Colonic mucosa (tissue), 4 donors: ENCODE measurements at places on chromosomes 6 and 20. TPM values are rescaled to one million over a fixed set of nuclear protein-coding genes. Genes with fewer than 3 reads are reported as not detected.

Gene CD24
- total RNA-seq, result 2,710 TPM

- peaks cover 6% of the 10 kb centered on the region for H3K4me1 ChIP-seq
- no peaks in the 10 kb centered on the region for H3K36me3 ChIP-seq
- DNase-seq, result no peak
- no peak overlapping the region for H3K27ac ChIP-seq
Measured at GRCh38 chr20:51959066-51959542, 156.8 kb upstream of the SALL4 start.

Gene CCN6
- not detected for total RNA-seq

DNA sequence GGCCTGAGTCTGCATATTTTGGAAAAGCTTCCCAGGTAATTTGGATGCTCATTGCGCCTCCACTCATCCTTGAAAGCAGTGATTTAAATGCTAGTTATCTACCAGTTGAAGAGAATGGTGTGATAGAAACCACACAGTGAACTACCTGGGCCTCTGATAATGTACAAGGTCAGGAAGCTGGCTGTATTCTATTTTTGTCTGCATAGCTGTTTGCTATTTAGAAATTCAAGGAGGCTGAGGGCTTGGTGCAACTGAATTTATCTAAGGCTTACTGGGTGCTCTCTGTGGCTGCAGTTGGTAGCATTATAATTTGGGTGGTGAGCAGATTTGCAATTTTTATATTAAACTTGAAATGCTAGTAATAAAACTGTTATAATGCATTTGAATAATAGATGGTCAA is 245.6 kb downstream of the KIF16B start:
- no peak for DNase-seq
- H3K4me3 ChIP-seq, result no peak overlapping the region
- H3K4me1 ChIP-seq, result no peaks in the 10 kb centered on the region
- H3K27me3 ChIP-seq, result no peaks in the 10 kb centered on the region
- no peak overlapping the region for H3K27ac ChIP-seq

- H3K27me3 ChIP-seq, result no peaks in the 10 kb centered on the region
- H3K4me1 ChIP-seq, result no peaks in the 10 kb centered on the region
- H3K27ac ChIP-seq, result no peak overlapping the region
Measured at GRCh38 chr20:45041464-45042337, 59.2 kb downstream of the KCNS1 start.

DNA sequence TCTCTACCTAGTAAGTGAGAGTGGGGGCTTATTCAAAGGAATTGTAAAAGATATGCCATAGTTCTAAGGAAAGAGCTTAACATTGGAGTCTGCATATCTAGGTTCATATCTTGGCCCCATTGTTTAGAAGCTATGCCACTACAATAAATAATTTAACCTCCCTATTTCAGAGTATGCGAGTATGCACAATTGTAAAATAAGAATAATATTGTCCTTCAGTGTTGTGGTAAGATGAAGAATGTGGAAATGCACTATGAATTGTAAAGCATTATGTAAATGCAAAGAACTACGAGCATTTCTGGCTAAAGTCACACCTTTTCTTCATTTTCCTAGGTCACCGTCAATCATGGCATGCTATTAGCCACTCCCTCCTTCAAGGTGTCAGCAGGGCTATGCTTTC is 16.1 kb upstream of the ZNF165 start:
- no peaks in the 10 kb centered on the region for H3K36me3 ChIP-seq
- no peak for DNase-seq
- H3K27me3 ChIP-seq, result no peaks in the 10 kb centered on the region
- no peak overlapping the region for H3K4me3 ChIP-seq
- no peaks in the 10 kb centered on the region for H3K4me1 ChIP-seq

DNA sequence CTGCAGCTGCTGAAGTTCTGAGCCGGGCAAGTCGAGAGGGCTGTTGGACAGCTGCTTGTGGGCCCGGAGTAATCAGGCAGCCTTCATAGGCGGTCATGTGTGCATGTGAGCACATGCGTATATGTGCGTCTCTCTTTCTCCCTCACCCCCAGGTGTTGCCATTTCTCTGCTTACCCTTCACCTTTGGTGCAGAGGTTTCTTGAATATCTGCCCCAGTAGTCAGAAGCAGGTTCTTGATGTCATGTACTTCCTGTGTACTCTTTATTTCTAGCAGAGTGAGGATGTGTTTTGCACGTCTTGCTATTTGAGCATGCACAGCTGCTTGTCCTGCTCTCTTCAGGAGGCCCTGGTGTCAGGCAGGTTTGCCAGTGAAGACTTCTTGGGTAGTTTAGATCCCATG is 21.2 kb upstream of the MAPK13 start:
- H3K4me3 ChIP-seq, result no peak overlapping the region
- no peak for DNase-seq
- no peak overlapping the region for H3K27ac ChIP-seq
- no peaks in the 10 kb centered on the region for H3K4me1 ChIP-seq

DNA sequence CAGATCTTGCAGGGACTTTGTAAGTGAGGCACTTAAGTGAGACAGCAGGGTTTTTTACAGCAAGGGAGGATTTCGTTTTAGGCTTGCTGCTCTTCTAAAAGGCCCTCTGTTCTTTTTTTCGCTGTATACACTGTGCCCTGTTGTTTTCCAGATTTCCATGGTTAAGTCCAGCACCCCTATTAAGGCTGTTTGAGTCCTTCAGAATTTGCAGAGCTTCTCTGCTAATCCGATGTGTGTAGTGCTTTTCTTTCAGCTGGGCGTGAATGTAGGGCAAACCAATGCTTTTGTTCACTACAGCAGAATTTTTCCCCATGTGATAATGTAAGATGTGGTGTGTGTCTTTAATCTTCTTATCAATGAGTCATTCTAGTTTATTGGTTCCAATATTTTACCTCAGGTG is 200.5 kb upstream of the RREB1 start:
- H3K27ac ChIP-seq, result no peak overlapping the region
- no peak for DNase-seq
- no peak overlapping the region for H3K4me3 ChIP-seq
- no peaks in the 10 kb centered on the region for H3K4me1 ChIP-seq
- no peaks in the 10 kb centered on the region for H3K27me3 ChIP-seq
- H3K36me3 ChIP-seq, result no peaks in the 10 kb centered on the region

- no peak overlapping the region for H3K27ac ChIP-seq
- no peaks in the 10 kb centered on the region for H3K27me3 ChIP-seq
- H3K4me1 ChIP-seq, result no peaks in the 10 kb centered on the region
- H3K36me3 ChIP-seq, result no peaks in the 10 kb centered on the region
Measured at GRCh38 chr6:90375681-90376439, 79.2 kb upstream of the BACH2 start.

- no peak overlapping the region for H3K4me3 ChIP-seq
- no peaks in the 10 kb centered on the region for H3K27me3 ChIP-seq
- DNase-seq, result no peak
- H3K36me3 ChIP-seq, result peaks cover 7% of the 10 kb centered on the region
- H3K27ac ChIP-seq, result no peak overlapping the region
Measured at GRCh38 chr6:4057036-4057435, 21.9 kb downstream of the FAM217A start.

DNA sequence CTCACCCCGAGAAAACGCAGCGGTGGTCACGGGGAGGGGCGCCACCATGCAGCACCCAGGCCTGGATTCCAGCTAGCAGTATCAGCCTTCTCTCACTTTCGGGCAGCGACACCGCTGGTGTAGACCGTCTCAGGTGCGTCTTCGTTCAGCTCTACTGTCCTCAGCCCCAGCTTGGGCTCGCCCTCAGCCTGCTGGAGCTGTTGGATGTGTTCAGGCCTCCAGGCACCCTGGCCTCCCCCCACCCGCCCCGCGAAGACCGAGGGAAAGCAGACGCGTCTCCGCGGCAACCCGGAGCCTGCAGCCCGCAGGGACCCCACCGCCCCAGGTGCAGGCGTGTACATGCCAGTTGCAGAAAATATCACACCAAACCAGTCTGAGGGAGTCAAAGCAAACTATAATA is 60.8 kb upstream of the CARMIL1 start:
- no peaks in the 10 kb centered on the region for H3K27me3 ChIP-seq
- no peak for DNase-seq
- H3K4me1 ChIP-seq, result no peaks in the 10 kb centered on the region
- H3K27ac ChIP-seq, result no peak overlapping the region

GRCh38 chr20:25339608-25340007 is 51.0 kb downstream of the ABHD12 start:
- H3K27me3 ChIP-seq, result no peaks in the 10 kb centered on the region
- no peaks in the 10 kb centered on the region for H3K4me1 ChIP-seq
- H3K36me3 ChIP-seq, result no peaks in the 10 kb centered on the region
- DNase-seq, result no peak
- no peak overlapping the region for H3K4me3 ChIP-seq

- no peak overlapping the region for H3K4me3 ChIP-seq
- H3K36me3 ChIP-seq, result no peaks in the 10 kb centered on the region
- no peaks in the 10 kb centered on the region for H3K4me1 ChIP-seq
- no peak for DNase-seq
- H3K27ac ChIP-seq, result no peak overlapping the region
Measured at GRCh38 chr20:16810216-16810615, 62.1 kb downstream of the OTOR start.

Gene SIRPA
- total RNA-seq, result 9.8 TPM

- H3K27ac ChIP-seq, result no peak overlapping the region
- DNase-seq, result no peak
- no peaks in the 10 kb centered on the region for H3K36me3 ChIP-seq
- H3K4me3 ChIP-seq, result no peak overlapping the region
- H3K4me1 ChIP-seq, result no peaks in the 10 kb centered on the region
Measured at GRCh38 chr6:132569170-132569569, 952 bp upstream of the TAAR6 start.

DNA sequence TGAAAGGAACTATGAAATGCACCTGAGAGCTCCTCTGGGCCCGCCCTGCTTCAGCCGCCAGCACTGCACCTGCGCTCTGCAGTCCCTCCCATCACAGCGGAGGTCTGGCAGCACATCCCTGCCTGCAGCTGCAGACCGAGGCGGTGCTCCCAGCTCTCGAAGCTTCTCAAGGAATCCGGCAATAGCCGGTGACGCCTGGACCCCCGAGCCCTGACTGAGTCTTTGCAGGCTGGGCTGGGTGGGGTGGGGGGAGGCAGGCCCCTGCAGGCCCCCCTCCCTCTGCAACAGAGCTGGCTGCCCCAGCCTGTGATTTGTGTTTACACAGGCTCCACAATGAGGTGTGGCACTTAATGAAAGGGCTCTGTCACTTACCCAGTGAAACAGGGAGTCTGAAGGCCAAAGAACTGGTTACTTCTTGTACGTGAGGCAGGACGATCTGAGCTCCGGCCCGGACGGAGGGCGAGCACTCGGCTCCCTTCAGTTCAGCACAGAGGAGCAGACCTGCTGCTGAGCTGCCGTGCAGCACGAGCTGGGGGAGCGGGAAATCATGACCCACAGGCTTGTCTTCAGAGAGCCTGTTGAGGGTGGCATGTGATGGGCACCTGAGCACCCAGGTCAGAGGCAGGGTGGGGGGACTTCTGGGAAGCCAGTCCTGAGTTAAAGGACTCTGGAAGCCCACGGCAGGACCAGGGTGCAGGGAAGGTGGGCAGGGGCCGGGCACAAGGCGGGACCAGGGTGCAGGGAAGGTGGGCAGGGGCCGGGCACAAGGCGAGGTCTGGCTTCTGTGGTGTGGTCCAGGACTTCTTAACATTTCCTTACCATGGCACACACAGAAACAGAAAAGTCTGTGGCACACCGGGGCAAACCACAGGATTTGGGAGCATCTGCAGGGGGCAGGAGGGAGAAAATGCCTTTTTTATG is 192.3 kb upstream of the THBS2 start:
- H3K4me1 ChIP-seq, result peaks cover 5% of the 10 kb centered on the region
- H3K4me3 ChIP-seq, result no peak overlapping the region
- no peaks in the 10 kb centered on the region for H3K36me3 ChIP-seq
- no peak overlapping the region for H3K27ac ChIP-seq
- no peaks in the 10 kb centered on the region for H3K27me3 ChIP-seq
- DNase-seq, result peak; percentile 54

DNA sequence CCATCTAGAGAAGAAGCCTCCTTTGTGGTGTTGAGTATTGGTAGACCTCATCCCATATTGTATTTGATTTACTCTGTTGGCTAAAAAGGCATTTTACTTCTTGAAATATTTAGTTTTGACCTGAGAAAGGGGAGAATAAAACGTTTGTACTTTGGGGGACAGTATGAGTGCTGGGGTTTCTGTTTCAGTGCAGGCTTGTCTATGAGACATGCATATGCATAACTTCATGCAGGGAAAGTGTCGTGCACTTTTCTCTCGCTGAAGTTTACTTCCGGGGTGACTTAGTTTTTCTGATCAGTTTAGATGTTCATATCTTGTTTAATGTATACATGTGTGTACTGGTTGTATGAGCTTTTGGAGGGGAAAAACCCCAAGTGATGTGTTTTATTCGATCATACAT is 59.5 kb downstream of the UTRN start:
- H3K27ac ChIP-seq, result peak overlapping the region; percentile 66
- no peaks in the 10 kb centered on the region for H3K27me3 ChIP-seq
- H3K4me1 ChIP-seq, result no peaks in the 10 kb centered on the region
- H3K36me3 ChIP-seq, result no peaks in the 10 kb centered on the region

DNA sequence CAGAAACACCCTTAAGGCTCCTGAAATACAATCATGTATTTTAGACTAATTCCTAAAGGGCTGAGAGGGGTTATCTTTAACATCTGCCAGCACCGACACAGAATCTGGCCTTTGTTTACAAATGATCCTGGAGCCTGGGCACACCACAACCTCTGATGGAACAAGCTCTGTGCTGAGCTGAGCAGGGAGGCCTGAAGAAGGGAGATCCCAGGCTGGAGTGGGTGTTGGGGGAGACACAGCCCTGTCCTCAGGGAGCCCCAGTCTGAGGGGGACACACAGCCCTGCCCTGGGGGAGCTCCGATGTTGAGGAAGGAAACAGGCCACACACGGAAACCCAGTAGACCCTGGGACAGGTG is 130.5 kb downstream of the VEGFA start:
- H3K4me3 ChIP-seq, result no peak overlapping the region
- H3K4me1 ChIP-seq, result no peaks in the 10 kb centered on the region
- no peak for DNase-seq
- H3K27ac ChIP-seq, result no peak overlapping the region
- H3K27me3 ChIP-seq, result no peaks in the 10 kb centered on the region

DNA sequence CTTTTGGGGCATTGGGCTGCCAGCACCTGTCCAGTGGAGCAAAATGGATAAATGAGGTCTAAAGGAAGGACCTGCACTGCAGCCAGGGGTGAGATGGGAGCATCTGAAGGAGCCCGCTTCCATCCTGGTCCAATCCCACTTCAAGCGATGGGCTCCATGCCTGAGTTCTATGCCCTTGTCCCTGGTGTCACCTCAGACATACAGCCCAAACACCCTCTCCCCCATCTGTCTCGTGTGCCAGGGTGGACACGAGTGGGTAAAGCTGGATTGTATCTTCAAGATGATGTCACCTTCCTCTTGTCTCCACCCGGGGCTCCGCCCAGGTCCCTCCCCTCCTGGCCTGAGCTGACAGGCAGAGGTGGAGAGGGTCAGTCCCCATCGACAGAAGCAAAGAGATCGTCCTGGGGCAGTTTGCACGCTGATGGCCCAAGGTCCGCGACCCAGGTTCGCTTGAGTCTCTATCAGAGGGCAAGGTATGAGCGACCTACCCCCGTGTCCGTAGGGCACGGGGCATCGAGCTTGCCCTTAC is 544 bp downstream of the SMIM29 start:
- no peaks in the 10 kb centered on the region for H3K27me3 ChIP-seq
- peak overlapping the region; percentile 86 for H3K27ac ChIP-seq
- peak; percentile 77 for DNase-seq
- H3K36me3 ChIP-seq, result no peaks in the 10 kb centered on the region

- H3K4me3 ChIP-seq, result no peak overlapping the region
- peaks cover 4% of the 10 kb centered on the region for H3K4me1 ChIP-seq
- no peak overlapping the region for H3K27ac ChIP-seq
Measured at GRCh38 chr6:99347804-99348203, 1.7 kb downstream of the FAXC start.

- no peaks in the 10 kb centered on the region for H3K27me3 ChIP-seq
- no peaks in the 10 kb centered on the region for H3K4me1 ChIP-seq
- H3K4me3 ChIP-seq, result no peak overlapping the region
Measured at GRCh38 chr6:42152024-42152423, 9.6 kb upstream of the C6orf132 start.

GRCh38 chr6:163789199-163789810 is 374.8 kb downstream of the QKI start:
- no peaks in the 10 kb centered on the region for H3K27me3 ChIP-seq
- DNase-seq, result no peak
- H3K36me3 ChIP-seq, result no peaks in the 10 kb centered on the region
